ENCODE measurements at places on chromosomes 7 and 10.

DNA sequence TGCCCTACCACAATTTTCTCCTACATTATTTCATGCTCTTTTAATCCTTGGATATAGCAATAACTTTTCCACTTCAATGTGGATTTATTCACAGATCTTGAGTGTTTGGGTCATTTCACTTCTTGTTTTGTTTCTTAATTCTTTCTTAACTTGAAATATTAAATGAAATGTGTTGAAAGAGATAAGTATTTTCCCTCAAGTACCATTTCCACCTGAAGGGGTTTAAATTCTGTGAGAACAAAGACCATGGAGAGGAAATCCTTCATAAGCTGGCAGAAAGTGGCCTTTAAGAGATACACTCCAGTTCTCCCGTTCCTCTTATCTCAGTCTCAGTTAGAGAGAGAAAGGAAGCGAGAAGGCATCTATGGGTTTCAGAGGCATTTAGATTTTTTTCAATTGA, 14.1 kb upstream of the DLD start:
- DNase-seq = no peak

DNA sequence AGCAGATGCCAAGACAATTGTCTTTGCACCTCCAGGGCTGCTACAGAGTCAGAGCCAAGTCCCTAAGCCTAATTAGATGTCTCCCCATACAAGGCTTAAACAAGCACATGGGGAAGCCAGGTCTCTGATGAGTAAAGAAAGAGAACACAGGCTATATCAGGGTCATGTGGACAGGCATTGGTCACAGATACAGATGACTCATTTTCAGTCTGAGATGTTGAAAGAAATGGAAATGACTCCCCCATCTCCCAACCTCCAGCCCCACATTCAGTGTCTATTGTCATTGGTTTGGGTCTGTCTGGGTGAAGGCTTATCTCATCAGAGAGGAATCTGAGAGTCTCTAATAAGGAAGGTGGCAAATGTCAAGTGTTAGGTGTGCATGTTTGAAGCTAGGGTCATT, 290.1 kb upstream of the KIAA1217 start:
- no peak for DNase-seq

DNA sequence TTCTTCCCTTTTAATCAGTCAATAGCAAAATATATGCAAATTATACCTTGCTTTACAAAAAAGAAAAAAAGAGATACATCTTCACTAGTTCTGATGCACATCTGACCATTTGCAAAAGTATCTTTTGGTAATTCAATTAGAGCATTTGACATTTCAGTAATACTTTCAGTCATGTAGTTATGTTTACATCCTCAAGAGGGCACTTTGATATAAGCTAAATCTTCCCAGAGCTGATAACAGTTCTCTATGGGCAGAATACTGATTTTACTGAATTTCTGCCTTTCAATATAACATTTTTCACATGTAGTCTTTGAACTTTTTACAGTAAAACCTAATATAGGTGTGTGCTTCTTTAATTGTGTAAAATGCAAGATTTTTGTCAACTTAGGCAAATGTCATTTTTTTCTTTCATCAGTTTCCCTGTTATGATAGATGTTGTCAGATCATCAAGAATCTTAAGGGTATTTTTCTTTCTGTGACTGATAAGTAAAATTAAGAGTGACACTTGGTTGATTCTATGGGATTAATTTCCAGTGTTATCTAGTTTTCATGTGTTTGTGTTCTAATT, 703.5 kb upstream of the SEMA3D start:
- DNase-seq = no peak

GRCh38 chr7:82805527-82805960, 357.1 kb downstream of the PCLO start:
- no peak for DNase-seq

GRCh38 chr7:112792441-112792840, 2.2 kb upstream of the TMEM168 start:
- no peak for DNase-seq

- no peak for DNase-seq
These were observed 69.1 kb downstream of the ZMIZ1 start for GRCh38 chr10:79137826-79138225.

GRCh38 chr10:70737250-70737649, 47.9 kb downstream of the TBATA start:
- no peak for DNase-seq

GRCh38 chr10:78582540-78582939, 486.2 kb upstream of the ZMIZ1 start:
- no peak for DNase-seq

GRCh38 chr10:15896654-15897053, 36.3 kb upstream of the MINDY3 start:
- DNase-seq = no peak

GRCh38 chr10:13957856-13958255, 371.1 kb downstream of the PRPF18 start:
- no peak for DNase-seq

GRCh38 chr7:142685877-142686508, 63.3 kb upstream of the PRSS1 start:
- no peak for DNase-seq

GRCh38 chr10:113148071-113148825, 198.2 kb downstream of the TCF7L2 start:
- no peak for DNase-seq

DNA sequence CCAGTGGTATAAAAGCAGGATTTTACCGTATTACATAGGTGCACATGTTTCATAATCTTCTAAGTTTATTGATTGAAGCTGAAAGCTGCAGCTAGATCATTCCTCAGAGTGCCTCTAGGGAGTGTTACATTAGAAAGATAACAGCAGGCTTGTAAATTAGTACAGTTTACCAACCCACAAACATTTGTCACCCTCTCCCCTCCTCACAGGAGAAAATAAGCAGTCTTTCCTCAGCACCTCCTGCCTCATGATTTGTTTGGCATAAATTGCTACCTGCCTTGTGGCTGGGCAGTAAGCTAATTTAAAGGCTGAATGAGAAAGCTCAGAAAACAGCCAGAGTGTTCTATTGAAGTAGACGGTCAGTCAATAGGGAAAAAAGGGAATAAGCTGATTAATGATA, 74.2 kb downstream of the NXPH1 start:
- no peak for DNase-seq

DNA sequence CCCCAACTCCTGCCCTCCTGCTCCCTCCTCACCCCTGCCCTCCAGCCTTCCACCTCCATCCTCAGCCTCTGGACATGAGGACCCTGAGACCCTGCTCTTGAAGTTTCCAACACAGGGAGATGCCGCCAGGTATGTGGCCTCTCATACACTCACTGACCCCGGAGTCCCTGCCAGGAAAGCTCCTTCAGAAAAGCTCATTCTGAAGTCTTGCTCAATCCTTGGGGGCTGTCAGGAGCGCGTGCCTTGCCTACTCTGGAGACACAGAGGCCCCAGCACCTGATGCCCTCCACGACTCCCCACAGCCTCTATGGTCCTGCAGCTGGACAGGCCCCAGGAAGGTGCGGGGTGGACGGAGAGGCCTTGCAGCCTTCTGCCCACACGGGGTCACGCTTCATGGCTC, 11.0 kb downstream of the NUDT1 start:
- DNase-seq = peak; percentile 77

DNA sequence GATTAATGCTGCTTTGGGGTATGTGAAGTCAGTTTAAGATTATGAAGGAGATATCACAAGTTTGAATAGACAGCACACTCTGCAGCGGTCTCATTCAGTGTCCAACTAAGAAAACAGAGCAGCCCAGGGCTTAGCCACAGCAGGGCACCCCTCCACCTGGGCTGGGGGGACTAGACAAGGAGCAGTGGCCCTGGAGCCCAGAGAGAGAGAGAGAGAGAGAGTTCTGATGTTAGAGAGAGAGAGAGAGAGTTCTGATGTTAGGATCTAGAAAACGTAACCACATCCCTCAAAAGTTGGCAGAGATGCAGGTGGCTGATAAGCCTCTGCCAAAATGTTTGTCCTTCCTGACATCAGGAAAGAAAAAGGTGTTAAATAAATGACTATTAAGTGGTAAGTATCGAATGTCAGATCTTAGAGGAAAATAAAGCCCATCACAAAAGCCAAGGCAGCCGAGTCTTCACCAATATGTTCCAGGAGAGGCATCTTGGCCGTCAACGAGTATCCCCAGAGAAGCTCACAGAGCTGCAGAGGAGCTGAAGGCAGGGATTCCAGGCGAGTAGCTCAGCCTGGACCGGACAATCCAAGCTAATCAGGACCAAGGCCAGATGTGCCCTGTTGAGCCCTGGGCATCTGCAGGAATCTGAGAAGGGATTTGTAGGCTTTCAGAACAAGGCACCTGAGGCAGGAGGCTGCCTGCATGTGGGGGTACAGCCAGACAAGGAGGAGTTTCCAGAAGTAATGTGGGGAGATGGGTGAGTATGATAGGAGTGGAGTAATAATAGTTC, 150.1 kb upstream of the TCF7L2 start:
- no peak for DNase-seq

DNA sequence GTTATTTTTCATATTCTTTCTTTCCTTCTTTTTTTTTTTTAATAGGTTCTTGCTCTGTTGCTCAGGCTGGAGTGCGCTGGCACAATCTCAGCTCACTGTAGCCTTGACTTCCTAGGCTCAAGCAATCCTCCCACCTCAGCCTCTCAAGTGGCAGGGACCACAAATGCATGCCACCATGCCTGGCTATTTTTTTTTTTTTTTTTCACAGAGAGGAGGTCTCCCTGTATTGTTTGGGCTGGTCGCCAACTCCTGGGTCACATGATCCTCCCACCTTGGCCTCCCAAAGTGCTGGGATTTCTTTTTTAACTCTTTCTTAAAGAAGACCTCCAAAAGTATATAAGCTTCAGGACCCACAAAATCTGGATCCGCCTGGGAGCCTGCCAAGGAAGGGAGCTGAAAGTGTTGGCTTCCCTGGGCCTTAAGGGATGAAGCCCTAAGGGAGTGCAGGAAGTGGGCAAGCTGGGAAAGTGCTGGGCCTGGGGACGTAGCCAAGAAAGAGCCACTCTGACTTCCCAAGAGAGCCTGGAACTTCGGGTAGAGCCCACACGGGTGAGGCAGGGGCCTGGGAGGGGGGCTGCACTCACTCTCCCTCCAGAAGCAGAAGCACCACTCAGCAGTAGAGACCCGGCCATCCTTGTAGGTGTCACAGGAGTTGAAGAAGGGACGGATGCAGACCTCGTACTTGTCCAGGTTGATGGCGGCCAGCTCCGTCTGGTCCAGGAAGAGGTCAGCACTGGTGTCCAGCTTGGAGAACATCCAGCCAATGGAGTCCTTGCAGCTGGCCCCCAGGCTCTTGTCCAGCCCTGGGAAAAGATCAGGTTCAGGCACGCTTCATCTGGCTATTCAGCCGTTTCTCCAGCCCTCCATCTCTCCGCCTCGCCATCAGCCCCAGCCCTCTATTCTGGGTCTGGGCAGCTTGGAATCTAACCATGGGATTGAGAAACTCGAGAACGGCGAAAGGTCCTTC, 21.8 kb downstream of the SPOCK2 start:
- DNase-seq = no peak

GRCh38 chr7:127791446-127792189, 139.6 kb downstream of the SND1 start:
- DNase-seq = no peak

- DNase-seq = no peak
These were observed 444.1 kb downstream of the GRID1 start for GRCh38 chr10:85922356-85923129.

Data from upper lobe of right lung (tissue), 1 donor.